H9 (cell line): ENCODE measurements at places on chromosomes 1 and 21.

- no peak for DNase-seq
These were observed 168.6 kb upstream of the FGGY start for GRCh38 chr1:59128239-59128736.

DNA sequence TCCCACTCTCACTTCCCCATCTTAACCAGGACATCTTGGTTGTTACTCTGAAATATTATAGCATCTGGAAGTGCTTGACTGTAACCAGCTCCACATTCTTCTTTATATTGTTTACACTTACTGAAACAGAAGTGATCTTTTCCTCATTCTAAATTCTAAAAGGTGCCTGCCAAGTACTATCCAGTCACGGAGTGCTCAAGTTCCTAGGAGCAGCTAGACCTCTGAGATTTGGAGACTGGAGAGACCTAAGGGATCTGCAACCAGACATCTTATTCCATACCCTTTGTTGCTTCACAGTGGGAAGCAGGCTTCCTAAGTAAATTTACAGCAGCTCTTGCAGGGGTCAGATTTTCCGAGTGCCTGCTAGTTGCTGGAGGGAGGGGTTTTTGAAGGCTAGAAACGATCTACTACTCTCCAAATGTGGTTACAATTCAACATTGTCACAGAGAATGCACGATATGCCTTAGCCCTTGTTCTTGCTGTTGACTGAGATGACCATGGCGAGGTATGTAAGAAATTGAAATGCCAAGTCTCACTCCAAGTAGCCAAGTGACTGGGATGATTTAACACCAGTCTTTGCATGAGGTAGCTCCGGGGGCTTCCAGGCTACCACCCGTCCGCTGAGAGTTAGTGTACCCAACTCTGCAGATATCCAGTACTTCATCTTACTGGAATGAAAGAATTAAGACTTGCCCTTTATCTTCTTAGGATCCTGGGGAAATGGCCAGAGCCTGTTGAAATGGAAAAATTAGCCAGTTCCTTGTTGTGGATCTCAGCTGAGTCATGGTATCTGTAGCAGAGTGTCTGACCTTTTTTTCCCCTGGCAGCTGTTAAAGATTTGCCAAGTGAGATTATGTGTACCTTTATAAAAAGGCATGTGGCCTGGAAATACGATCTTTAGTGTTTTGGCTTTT is 150.8 kb downstream of the MAST2 start:
- peak; percentile 46 for DNase-seq

DNA sequence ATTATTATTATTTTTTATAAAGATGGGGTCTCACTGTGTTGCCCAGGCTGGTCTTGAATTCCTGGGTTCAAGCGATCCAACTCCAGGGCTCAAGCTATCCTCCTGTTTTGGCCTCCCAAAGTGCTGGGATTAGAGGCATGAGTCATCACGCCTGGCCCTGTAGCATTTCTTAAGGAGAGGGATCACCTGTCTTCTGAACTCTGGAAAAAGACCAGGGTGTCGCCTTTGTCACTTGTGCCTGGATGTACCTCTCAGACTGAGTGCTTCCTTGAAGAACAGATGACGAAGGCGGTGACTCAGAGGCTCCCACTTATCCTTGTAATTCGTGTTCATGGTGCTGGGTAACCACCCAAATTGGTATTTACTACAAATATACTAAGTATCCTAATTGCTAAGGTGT is 2.4 kb upstream of the CGN start:
- peak; percentile 43 for DNase-seq

DNA sequence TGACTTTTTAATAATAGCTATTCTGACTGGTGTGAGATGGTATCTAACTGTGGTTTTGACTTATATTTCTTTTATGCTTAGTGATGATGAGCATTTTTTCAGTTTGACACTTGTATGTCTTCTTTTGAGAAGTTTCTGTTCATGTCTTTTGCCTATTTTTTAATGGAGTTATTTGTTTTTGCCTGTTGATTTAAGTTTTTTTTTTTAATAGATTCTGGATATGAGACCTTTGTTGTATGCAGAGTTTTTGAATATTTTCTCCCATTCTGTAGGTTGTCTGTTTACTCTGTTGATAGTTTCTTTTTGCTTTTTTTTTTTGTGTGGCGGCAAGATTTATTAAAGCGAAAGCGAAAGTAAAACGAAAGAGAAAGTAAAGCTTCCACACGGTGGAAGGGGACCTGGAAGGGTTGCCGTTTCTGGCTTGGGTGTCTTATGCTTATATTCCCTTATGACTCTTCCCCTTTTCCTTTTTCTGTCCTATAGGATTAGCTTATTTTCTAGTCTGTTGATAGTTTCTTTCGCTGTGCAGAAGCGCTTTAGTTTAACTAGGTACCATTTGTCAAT is 67.6 kb downstream of the TBX19 start:
- DNase-seq, result no peak

DNA sequence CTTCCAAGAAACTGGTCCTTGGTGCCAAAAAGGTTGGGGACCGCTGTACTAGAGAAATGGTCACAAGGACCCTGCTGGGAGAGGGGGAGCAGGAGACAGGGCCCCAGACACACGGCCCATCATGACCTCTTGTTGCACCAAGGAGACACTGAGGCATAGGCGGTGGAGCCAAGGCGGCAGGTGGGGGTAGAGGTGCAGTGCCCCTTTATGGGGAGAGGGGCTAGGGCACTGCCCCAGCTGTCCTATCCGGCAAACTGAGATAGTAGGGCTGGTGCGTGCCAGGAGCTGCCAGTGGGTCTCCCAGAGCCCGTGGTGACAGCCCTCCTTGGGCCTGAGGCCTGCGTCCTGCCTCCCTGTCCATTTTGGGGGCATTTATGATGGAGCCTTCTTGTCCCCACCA is 20.3 kb downstream of the TNNT2 start:
- no peak for DNase-seq

GRCh38 chr1:13492711-13493110 is 21.1 kb downstream of the LRRC38 start:
- no peak for DNase-seq

DNA sequence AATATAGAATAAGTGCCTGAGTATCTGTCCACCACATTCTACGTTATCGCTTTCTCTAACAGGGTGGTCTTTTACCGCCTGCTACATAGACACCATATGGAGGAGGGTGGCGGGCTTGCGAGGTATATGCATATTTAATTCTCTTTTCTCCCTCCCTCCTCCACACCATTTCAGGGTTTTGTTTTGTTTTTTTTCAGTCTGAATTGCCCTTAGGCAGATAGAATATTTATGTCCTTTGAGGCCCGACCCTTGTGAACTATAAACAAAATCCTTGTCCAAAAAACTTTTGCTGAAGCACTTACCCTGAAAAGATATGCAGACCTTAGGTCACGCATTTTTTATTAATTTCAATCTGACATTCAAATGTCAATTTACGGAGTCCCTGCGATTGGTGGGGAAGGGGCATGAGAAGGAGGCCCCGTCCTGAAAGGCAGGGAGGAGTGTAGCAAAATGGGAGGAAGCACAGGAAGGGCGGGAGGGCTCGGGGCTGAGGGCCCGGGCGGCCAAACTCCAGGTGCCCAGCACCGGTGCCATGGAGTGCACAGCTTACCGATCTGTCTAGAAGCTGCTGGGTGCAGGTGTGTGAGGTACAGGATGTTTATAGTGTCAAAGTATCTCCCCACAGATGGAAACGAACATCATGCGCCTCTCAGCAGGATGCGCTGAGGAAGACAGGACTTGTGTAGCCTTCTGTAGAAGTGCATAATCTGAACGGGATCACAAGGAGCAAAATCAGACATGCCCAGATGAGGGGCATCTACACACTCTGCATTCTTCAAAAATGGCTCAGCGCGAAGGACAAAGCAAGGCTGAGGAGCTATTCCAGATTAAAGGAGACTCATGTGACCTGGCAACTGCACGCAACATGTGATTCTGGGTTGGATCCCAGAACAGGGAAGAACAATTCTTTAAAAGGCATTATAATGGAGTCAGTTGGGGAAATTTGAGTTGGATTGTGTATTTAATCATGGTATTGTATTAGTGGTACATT is 68.8 kb upstream of the LYST start:
- no peak for DNase-seq

DNA sequence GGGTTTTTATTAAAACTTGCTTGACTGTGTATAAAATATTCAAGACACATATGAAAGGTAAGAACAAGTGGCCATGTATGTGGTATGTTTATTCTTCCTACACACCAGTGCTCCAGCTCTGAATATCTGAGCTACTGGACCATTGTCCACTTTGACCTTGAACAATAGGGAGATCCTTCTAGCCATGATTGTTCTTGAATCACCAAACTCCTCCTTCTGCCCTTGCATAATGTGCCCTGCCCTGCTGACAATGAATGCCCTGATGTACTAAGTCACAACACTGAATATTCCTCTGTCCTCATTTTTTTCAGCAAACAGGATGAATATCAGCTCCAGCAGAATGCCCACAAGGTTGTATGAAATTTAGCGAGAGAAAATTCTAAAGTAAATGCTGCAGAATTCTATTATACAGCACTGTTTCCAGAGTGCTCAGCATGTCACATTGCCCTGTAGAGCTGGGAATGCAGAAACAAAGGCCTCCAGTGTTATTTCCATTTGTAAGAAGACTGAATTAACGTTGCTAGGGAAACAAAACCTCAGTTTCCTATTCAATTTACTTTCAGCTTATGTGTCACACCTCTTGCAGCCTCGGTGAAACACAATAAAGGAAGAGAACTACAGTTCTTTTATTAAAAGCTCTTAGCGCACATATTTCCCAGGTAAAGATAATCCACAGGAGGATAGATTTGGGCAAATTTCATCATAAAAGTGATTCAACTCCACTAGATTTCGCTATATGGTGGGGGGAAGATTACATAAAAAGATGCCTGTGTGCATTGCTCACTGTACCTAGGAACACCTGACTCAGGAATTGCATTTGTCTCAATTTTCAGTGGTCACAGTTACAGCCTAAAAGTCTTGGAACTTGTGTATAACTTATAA is 187.4 kb upstream of the ATP1B1 start:
- DNase-seq, result no peak

GRCh38 chr1:39701049-39701439 is 9.8 kb upstream of the HPCAL4 start:
- peak; percentile 52 for DNase-seq

DNA sequence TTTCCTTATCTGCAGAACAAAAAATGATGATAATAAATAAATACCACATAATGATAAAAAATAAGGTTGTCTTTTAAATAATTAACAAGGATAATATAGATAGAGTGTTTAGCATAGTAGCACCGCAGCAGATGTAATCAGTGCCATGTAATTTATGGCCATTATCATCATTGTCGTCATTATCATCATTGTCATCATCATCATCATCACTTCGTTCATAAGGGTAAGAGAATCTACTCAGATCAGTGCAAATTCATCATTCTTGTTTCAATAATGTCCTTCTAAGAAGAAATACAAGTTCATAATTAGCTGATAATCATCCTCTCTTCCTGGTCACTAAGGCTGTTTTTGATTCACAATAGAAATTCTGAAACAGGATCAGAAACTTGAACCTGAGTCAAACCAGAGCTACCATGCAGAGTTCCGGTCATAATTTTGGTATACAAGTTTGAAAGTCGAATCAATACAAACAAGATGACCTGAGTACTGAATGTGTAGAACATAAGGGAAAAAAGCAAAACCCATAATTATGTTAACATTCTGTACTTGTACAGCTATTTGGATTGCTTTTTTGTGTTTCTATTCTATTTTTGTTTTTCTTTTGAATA is 172.0 kb downstream of the LRRC40 start:
- no peak for DNase-seq

DNA sequence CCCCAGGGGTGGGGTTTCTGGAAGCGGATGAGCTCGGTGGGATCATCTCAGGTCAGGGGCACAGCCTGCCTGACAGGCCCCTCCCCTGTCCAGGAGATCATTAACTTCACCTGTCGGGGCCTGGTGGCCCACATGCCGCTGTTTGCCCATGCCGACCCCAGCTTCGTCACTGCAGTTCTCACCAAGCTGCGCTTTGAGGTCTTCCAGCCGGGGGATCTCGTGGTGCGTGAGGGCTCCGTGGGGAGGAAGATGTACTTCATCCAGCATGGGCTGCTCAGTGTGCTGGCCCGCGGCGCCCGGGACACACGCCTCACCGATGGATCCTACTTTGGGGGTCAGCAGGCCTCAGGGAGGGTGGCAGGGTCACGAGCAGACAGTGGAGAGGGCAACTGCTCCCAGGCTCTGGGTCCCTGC is 8.4 kb downstream of the HCN3 start:
- DNase-seq, result no peak

GRCh38 chr1:59880735-59881134 is 45.8 kb downstream of the CYP2J2 start:
- DNase-seq, result no peak

GRCh38 chr1:11514366-11514765 is 35.4 kb downstream of the DISP3 start:
- no peak for DNase-seq

- peak; percentile 32 for DNase-seq
These were observed 42.3 kb downstream of the NVL start for GRCh38 chr1:224287714-224288113.

- no peak for DNase-seq
These were observed 55.0 kb downstream of the NTMT2 start for GRCh38 chr1:170200621-170201397.

GRCh38 chr1:62732331-62732730 is 44.1 kb upstream of the DOCK7 start:
- no peak for DNase-seq

DNA sequence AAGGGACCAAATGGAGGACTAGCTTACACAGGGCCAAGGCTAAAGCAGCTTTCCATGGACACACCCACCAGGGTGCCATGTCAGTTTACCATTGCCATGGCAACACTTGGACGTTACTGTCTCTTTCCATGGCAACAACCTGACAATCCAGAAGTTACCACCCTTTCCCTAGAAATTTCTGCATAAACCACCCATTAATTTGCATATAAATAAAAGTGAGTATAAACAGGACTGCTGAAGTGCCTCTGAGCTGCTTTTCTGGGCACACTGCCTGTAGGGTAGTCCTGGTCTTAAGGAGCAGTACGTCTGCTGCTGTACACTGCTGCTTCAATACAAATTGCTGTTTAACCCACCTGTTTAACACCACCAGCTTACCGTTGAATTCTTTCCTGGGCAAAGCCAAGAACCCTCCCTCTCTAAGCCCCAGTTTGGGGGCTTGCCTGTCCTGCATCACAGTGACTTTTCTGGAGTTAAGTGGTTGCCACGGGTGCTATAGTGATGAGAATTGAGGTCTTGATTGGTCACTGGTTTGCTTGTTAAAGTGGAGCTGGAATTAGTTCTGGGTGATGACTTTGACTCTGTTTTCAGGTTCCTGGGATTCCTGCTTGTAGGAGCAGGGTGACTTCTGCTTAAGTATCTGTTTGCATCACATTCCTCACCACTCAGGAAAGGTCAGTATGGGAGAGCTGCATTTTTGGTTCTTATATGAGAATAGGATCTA is 83.2 kb downstream of the CLDN17 start:
- peak; percentile 77 for DNase-seq

DNA sequence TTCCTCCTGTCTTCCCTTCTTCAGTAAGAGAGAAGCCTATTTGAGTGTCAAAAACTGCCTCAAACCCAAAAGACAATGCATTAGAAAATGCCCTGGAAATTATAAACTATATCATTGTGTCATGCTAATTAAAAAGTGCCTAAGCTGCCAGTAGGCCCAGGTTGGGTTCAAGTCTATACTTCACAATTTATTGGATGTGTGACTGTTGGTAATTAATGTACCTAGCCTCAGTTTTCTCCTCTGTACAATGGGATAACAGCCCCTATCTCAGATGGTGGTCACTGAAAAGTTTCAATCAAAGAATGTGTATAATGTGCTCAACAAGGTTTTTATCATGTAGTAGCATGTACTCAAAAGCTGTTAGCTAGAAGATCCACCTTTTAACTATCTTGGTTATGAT is 246.9 kb upstream of the DUSP10 start:
- DNase-seq, result no peak
